ENCODE measurements at places on chromosomes 2 and 18.

DNA sequence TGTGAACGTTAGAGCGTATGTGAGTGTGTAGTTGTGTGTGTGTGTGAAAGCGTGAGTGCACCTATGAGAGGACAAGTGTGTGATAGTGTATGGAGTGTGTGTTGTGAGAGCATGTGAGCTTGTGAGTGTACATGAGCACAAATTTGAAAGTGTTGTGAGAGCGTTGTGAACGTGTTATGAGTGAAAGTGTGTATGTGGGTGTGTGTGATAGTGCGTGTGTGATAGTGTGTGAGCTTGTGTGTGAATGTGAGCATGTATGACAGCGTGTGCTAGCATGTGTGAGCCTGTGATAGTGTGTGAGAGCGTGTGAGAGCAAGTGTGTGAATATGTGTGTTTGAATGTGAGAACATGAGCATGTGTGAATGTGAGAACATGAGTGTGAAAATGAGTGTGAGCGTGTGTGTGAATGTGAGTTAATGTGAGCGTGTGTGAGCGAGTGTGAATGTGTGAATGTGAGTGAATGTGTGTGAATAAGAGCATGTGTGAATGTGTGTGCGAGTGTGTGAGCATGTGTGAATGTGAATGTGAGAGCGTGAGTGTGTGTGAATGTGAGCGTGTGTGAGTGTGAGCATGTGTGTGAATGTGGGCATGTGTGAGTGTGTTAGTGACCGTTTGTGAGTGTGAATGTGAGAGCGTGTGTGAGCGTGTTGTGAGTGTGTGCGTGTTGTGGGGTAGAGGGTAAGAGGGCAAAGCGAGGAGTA lies 25.0 kb downstream of the RALB start:
- DNase-seq: no peak

GRCh38 chr2:146037334-146037870 lies 1517.5 kb upstream of the ZEB2 start:
- DNase-seq: peak; percentile 33

DNA sequence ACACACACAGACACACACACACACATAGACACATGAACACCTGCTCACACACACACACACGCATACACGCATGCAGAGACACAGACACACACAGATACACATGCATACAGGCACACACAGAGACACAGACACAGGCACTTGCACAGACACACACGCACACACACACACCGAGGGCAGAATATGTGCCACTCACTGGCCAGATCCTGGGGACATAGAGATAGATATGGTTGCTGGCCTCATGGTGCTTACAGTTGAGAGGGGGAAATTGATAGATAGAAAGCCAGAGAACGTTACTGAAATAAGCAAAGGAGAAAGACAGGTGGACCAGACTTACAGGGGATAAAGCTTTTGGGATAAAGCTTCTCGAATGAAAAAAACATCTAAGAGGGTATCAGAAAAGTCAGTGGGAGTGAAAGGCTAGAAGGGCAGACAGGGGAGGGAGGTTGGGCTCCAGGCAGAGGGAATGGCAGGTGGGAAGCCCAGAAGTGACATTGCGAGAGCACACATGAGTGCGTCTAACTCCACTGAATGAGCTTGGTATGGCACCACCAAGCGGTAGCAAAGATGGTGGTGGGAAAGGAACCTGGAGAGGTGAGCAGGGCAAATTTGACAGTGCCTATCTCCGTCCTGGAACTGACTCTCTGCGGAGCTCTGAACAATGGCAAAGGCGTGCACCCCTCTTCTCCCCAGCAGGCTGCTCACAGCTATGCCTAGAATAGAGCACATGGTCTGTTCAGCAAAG lies 390.1 kb upstream of the TRIB2 start:
- DNase-seq: no peak

DNA sequence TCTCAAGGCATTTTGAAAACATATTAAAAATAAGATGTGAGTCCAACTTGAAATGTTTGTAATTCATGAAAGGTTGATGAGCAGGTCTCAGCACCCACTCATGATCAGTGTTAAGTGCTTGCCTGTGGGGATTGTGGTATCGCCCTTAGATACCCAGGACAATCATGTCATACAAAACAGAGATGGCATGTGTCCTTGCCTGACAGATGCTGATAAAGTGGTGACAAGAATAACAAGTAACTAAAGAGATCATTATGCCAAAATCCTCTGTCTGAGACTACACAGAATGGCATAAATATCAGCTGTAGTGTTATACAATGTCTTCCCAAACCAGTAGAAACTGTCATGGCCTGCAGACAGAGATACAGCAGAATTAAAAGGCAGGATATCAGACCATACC lies 930.3 kb downstream of the SUCLG1 start:
- DNase-seq: no peak

GRCh38 chr2:1248187-1248586 lies 165.1 kb upstream of the TPO start:
- no peak for DNase-seq

DNA sequence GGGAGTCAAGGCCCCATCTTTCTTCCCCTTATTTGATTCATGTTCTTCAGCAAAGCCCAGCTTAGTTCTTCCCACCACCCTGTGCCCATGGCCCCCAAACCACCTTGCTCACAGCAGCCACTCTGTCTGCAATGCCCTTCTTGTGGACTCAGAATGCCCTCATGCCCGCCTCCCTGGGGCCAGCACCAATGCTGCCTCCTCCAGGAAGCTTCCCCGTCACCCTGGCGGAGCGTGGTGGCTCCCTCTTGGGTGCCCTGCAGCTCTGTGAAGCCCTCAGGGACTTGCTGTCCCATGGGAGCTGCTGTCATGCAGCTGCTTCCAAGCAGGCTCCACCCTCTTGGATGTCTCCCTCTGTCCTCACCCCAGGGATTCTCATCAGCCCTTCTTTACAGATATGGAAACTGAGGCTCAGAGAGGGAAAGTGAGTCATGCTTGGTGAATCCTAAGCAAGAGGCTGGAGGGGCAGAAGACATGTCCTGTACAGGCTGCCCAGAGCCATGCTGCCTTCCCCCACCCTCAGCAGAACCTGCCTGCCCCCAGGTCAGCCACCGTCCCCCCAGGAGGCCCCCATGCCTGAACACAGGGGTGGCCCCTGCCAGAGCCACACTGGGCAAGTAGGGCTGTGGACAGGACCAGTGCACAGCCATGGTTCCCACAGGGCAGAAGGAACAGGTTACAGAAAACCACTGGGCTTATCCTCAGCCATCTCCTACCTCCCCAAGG lies 11.8 kb upstream of the DUSP2 start:
- DNase-seq: no peak

- no peak for DNase-seq
Measured at GRCh38 chr18:8253944-8254343, 355.3 kb upstream of the RAB12 start.

DNA sequence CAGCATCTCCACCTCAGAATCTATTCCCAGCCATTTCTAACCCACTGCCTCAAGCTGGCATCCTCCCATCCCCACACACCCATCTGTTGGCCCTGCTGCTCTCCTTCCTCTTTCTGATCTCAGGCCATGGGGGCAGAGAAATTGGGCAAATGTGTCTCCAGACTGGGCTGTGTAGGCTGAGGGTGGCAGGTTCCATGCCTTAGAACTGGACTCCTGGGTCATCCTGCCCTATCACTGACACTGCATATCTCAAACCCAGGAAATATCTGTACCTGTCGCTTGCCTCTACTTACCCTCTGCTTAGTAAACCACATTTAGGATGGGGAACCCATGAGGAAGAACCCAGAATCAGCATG lies 1.8 kb downstream of the WNT10A start:
- DNase-seq: no peak

- DNase-seq: no peak
Measured at GRCh38 chr2:164935118-164936101, 19.9 kb downstream of the SLC38A11 start.

- no peak for DNase-seq
Measured at GRCh38 chr2:199307461-199307860, 150.3 kb downstream of the SATB2 start.

- DNase-seq: peak; percentile 44
Measured at GRCh38 chr18:53991805-53992204, 232.7 kb downstream of the MBD2 start.

- DNase-seq: no peak
Measured at GRCh38 chr2:216113572-216113971, 4.4 kb downstream of the XRCC5 start.

DNA sequence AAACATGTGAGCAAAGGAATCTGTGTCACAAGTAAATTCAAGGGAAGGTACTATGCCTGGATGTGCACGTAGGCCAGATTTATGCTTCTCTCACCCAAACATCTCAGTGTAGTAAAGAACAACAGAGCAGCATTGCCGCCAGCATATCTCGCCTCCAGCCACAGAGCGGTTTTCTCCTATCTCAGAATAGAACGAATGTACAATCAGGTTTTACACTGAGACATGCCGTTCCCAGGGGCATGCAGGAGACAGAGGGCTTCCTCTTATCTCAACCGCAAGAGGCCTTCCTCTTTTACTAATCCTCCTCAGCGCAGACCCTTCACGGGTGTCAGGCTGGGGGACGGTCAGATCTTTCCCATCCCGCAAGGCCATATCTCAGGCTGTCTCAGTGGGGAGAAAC lies 175.3 kb downstream of the RPIA start:
- DNase-seq: no peak

DNA sequence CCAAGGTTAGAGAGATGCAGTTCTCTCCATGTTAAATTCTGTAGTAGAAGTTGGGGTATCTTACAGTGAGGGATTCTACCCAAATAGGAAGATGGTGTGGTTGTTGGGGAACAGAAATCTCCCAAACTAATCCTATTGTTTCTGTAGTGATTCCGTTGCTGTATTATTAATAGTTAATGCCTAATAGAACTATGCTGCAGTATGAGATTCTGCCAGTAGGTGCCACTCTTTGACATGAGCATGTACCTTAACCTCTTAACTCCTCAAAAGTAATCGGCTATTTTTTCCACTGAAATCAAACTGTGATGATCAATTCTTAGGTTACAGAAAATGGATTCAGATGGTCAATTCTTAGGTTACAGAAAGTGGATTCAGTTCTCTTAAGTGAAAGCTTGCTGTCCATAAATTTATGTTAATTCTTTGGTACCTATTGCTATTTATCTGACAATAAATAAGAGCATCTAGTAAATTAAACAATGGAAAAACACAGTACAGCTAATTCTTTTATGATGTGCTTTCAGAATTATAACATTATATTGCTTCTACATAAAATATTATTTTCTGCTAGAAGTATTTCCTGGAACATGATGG lies 97.9 kb upstream of the DLX2 start:
- DNase-seq: no peak

- DNase-seq: no peak
Measured at GRCh38 chr18:75115514-75115913, 93.4 kb downstream of the PTGR3 start.

DNA sequence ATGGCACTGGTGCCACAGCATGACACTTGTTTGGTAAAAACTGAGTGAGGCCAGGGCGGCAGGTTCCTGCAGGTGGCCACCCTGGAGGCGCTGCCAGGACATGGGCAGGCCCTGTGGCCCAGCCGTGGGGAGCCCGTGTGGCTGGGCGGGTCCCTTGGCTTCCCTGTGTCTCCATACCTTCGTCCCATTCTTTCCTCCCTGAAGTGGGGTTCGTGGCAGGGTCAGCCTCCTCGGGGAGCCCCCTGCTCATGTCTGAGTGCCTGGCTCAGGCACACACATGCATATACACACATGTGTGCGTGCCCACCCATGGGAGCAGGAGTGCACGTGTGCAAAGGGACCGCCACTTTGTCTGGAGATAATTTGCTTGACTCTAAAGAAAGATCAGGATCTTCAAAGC lies 86.5 kb upstream of the HDAC4 start:
- no peak for DNase-seq

DNA sequence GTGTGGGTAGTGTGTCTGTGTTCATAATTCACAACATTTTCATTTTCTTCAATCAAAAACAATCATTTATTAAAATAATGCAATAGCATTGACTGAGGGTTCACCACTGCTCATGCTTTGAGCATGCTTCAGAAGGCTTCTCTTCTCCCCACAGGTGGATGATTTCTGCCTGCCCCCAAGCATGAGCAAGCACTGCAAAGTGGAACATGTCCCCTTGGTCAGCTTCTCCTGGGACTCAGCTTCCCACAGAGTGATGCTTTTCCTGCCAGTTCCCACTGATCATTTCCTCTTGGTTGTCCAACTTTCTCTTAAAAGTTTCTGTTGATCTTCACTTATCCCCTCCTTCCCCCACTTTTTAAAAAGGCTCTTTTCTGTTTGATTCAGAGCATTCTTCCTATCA lies 31.5 kb upstream of the CDH19 start:
- DNase-seq: no peak

DNA sequence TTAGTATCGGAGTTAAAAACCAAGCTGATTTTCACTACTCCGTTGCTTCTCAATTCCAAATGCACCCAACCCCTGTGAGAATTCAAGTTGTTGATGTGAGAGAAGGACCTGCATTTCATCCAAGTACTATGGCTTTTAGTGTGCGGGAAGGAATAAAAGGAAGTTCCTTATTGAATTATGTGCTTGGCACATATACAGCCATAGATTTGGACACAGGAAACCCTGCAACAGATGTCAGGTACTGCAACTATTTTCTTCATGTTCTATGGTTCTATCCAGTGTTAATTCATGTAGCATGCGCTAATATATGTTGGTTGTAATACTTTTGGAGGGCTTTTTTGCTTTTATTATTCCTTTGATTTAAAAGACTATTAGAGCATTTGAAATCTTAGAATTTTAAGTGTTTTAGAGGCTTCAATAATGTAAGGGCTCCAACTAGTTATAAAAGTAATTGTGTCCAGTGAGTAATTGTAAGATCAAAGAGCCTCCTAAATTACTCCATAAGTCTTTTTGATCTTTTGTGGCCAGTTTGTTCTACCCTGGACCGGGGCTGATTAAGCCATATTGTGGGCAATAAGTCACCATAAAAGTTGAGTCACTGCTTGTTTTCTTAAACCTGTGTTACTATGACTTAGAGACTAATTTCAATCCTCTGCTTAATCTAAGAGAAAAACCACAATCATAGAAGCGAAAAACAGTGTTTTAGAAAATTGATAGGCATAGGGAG lies 22.9 kb downstream of the DSG4 start:
- no peak for DNase-seq

DNA sequence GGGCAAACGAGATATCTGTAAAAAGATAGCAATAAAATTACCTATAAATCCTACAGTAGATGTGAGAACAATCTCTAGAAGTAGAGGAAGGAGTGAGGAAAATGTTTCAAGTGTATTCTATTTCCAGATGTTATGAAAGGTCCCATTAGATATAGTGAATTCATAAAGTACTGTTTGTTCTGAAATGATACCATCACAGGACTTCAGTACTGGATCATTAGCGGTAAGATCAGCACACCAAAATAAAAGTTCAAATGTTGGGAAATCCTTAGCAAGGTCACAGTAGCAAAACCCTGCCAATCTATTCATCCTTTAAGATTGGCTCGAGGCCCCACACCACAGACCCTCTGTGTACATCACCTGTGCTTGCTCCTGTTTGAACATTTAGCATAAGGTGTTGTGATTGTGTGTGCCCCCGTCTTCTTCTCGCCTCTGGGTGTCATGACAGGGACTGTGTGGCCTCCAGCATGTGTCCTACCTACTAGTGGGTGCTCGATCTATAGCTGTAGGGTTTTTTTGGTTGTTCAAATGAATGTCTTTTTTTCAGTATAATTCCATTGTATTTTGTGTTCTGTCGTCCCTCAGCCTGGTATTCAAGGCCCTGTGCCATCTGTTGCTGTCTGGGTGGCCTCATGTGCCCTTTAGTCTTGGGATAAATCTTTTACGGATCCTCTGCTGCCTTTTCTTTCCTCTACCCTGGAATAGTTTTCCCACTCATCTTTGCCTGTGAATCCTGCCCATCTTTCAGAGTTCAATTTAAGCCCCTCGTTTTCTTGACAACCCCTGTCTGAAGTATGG lies 9.1 kb downstream of the MFSD6 start:
- DNase-seq: no peak

Data from fibroblast of skin of abdomen (primary cell).